ENCODE measurements at places on chromosomes 11 and 22.

GRCh38 chr11:47366020-47366490 lies 12.3 kb downstream of the SPI1 start:
- no peak for DNase-seq

DNA sequence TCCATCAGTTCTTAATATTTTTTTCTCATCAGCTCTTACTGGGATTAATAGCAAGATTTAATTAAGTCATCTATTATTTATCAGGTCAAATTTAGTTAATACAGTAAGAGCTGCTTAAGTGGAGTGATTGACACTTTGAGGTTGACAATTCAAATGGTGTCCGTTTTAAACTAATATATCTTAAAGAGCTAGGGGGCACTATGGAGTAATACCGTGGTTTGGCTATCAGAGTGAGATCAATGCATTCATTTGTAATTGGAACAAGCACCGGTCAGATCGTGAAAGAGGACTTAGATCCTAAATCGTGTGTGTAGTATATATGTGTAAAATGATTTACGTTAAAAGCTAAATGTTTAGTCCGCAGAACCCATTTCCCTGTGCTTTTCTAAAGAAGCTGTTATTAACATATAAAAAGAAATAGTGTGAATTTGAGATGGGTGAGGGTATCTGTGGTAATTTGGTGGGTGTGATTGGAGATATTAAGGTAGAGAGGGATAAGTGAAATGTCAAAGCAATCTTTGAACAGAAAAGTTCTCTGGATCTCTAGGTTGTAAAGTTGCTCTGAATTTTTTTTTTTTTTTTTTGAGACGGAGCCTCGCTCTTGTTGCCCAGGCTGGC lies 2.3 kb downstream of the SIK2 start:
- peak; percentile 64 for DNase-seq

GRCh38 chr11:98155696-98156095 lies 865.1 kb upstream of the CNTN5 start:
- DNase-seq: peak; percentile 51

- no peak for DNase-seq
Observed at GRCh38 chr11:21174781-21175180, 505.4 kb downstream of the NELL1 start.

DNA sequence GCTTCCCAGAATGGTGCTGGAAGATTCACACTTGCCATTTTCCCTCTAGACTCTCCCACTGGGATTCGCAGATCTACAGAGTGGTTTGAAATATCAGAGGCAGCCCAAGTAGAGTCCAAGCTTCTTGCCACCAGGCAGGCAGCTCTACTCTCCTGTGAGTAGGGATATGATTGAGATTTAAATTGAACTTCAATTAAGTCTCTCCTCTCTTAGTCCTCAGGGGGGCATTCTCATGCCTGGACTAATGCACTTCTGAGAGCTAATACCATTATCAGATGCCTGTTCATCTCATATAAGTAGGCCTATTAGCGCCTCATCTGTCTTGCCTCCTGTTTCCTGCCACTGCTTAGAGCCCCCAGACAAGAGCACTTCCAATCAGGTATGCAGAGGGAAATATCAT lies 25.5 kb upstream of the AMPD3 start:
- DNase-seq: no peak

- DNase-seq: no peak
Observed at GRCh38 chr11:128374026-128374425, 213.3 kb downstream of the ETS1 start.

DNA sequence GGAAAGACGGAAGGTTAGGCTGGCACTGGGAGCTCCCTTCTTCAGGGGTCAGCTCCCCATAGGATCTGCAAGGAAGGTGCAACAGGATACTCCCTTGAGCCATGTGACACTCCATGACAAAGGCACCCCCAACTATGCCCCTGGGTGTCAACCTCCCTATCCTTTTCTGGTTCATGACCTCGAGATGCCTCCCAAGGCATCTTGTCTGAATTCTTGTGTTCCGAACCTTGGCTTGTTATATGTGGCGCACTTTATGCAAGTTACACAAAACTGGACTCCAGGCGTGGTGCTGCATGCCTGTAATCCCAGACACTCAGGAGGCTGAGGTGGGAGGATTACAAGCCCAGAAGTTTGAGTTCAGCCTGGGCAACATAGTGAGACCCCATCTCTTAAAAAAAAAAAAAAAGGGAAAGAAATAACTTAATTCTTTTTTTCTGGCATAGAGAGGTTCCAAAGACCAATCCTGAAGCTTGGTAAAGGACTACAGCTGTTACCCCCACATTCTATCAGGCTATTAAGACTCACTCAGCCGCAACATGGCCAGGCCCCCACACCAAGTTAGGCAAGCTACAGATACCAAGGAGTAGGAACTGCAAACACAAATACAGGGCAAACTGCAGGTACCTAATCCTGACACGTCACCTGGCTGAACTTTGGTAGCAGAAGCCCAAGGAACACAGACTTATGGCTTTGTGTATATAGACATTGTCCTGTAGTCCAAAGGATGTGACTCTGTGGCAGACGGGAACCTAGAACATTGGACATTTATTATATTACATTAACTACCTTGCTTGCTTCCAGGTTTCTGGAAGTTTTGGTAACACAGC lies 1.4 kb downstream of the C11orf24 start:
- DNase-seq: no peak

- no peak for DNase-seq
Observed at GRCh38 chr11:57653163-57653562, 3.5 kb upstream of the YPEL4 start.
